Foreskin fibroblast (primary cell): ENCODE measurements at places on chromosomes 12 and 14.

DNA sequence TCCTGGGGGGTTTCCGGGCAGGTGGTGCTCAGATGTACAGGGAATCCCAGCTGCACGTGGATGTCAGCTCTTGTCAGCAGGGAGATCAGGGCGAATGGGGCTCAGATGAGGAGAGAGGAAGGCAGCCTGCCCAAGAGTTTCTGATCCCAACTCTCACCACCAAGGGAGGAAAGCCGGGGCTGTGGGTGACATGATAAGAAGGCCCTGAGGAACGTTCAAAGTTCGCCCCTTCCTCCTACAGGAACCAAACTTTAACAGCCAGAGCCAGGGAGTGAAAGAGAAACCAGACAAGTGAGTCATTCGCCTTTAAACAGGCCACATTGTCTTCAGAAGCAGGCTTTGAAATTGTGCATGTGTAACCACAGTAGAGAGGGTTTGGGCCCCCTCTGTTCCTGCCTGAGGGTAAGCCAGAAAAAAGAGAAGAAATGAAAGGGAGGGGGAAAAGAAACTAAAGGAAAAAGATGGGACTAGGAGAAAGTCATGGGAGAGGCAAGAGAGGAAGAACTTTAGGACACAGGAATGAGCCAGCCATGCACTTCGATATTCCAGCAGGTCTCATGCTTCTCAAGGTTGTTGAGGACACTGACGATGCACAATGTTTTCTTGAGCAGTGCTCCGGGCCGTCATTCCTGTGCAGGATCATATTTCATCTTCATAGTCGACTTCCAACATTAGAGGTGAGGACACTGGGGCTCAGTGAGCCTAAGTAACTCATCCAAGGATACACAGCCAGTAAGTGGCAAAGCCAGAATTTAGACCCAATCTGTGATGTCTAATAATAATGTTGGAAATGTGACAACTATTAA, 691.4 kb upstream of the TBX3 start:
- peak; percentile 54 for DNase-seq

DNA sequence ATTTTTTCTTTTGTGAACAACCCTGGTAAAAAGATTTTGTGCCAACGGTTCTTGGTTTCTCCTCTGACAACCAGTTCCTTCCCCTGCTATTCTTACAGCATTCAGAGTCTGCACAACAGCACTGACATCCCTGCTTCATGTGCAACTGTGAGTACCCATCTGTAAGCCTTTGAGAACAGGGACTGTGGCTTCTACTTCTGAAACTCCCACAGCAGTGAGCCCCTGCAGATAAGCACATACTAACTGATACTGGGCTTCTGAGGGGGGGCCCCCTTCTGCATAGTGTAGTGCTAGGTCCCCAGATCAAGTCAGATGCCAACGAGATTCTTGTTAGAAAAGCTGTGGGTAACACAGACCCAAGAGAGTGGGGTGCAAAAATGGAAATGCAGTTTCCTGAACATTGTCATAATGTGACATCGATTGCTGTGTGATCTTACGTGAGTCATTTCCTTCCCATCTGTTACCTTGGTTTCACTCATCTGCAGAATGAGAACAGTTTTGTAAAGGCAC, 11.1 kb upstream of the NINJ2 start:
- DNase-seq = no peak

DNA sequence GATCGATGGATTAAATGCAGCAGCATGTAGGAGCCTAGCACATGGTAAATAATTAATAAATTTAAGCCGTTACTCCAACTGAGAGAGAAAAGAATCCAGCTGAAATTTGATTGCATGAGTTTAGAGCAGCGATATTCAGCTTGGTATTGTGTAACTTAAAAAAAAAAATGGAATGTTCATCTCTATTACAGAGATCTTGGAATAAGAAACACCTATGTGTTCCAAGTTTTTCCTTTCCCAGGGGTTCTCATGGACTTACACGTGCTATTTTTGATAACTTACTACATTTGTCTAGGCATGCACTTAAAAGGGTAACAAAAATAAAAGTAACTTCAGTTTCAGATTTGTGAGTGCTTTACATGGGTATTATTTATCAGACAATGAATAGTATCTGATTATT, 122.8 kb downstream of the RASSF9 start:
- no peak for DNase-seq

DNA sequence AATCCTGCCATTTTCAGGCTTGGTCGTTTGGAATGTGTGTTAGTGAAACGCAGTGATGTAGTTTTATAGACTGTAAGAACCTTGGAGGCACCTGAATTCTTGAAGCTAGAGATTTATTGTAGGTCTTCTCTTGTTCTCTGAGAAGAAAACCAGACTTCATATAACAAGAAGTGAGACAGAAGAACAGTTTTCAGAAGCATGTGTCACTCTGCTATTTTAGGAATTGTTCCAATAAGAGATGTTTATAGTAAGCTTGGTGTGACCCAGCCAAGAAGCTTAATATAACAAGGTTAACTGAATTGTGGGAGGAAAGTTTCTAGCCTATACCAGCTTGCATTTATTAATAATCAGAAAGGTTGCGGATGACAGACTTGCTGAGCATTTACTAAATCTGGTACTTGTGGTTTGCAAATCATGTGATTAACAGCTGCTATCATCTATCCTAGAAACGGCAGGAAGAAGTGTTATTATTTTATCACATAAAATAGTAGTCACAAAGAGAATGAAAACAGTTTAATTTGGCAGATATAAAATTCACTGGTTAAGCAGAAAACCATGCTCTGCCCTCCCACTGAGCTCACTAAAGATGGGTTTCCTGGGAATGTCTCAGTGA, 49.2 kb upstream of the BCAT1 start:
- DNase-seq = peak; percentile 80

- peak; percentile 81 for DNase-seq
Measured at GRCh38 chr12:22286569-22286968, 47.9 kb downstream of the ST8SIA1 start.

GRCh38 chr14:101126731-101127130, 223.2 kb upstream of the RTL1 start:
- DNase-seq = no peak

DNA sequence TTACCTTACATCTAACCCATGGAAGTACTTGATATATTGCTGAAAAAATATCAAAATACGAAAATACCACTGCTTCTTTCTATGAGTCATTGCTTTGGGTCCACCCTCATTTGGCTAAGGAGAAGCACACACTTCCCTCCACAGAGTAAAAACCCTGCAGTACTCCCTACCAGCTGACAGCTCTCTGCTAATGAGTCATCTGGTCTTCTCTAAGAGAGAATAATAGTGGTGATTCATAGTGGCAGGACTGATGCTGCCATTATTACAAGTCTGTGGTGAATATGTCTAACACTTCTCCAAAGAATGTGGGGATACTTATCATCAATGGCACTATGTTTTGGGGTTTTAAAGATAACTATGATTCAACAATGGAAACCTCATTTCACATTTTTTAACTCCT, 90.7 kb downstream of the PPFIA2 start:
- DNase-seq = no peak

GRCh38 chr12:33248364-33248763, 191.3 kb downstream of the SYT10 start:
- no peak for DNase-seq

GRCh38 chr12:84954415-84954814, 41.8 kb upstream of the SLC6A15 start:
- DNase-seq = no peak

DNA sequence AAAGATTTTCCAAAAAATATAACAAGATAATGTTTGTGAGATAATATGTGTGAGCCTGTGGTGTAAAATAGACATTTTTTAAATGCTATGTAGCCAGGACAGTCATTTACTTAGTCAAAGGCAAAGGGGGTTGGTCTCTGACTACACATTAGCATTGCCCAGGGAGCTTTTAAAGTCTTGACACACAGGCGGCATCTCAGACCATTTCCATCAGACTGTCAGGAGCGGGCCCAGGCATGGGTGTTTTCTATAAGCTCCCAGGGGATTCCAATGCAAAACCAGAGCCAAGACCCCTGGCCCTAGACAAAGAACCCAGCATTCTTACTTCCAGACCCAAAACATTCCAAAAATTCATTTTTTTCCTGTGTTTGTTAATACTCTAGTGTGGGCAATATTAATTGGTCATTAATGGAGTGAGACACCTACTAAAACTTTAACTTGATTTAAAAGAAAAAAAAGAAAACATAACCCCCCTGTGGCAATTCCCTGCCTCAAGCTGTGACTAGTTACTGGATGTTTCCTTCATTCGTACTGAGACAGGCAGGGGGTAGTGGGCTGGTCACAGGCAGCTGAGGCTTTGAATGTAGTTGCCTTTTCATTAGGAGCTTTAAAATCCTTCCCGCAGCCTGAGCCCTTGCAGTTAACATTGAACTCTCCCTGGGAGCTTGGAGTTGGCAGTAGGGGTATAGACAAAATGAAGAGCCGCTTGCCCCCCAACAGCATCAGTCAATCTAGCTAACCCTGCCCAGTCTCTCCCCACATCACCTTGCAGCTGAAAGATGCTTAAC, 103.7 kb downstream of the CMKLR1 start:
- DNase-seq = no peak

- peak; percentile 83 for DNase-seq
Measured at GRCh38 chr12:127389923-127390322, 877.0 kb upstream of the TMEM132C start.

DNA sequence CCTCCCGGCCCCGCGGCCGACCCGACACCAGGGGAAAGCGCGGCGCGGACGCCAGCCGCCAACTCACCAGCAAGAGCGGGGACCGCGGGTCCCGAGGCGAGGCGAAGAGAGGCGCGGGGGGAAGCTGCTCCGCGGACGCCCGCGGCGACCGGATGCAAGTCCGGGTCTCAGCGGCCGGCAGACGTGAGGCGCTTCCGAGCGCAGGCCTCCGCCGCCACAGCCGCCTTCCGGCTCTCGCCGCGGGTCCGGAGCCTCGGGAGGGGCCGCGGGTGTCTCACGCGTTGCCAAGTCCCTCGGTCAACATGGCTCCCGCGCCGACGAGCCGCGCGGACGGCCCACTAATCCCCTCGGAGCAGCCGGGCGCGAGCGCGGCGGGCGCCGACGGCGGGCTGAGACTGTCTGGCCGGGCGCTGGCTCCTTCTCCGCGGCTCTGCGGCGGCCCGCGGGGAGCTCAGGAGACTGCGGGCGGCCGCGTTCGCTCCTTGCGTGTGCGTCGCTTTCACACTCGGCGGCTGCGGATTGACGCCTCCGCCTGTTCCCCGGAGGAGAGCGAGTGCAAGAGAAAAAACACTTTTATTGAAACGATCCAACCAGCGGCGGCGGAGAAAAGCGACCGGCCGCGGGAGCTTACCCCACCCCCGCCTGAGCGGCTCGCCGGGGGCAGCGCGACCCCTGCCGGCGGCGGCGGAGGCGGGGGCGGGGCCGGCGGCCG, at the start of gene CDK17:
CDK17 (minus strand) TSS at position 521 of the 712 bp plus-strand sequence. CDS start 65,603 bp downstream, outside the sequence.
- peak; percentile 81 for DNase-seq

- DNase-seq = no peak
Measured at GRCh38 chr12:43750814-43751213, 7.8 kb downstream of the PUS7L start.
